ENCODE measurements at places on chromosomes 4 and X. TPM values are rescaled to one million over a fixed set of nuclear protein-coding genes. Genes with fewer than 3 reads are reported as not detected.

IL2 gene
- total RNA-seq = not detected

PRR32 gene
- total RNA-seq = not detected

PNMA6A gene
- 4.2 TPM for total RNA-seq

MAGEB1 gene
- not detected for total RNA-seq

ERCC6L gene
- total RNA-seq = 12.4 TPM

NUDT10 gene
- total RNA-seq = 1.4 TPM

RASGEF1B gene
- total RNA-seq = 0.05 TPM

GPC4 gene
- total RNA-seq = 0.02 TPM

PCDH19 gene
- 0.07 TPM for total RNA-seq

PDGFC gene
- total RNA-seq = 3.4 TPM

CCKAR gene
- not detected for total RNA-seq

AKAP14 gene
- not detected for total RNA-seq

ZNF157 gene
- total RNA-seq = not detected

IGFBP7 gene
- 188 TPM for total RNA-seq

CXorf49 gene
- total RNA-seq = not detected

SPANXB1 gene
- total RNA-seq = 1.8 TPM

TDO2 gene
- total RNA-seq = 0.64 TPM

TMSB15A gene
- 0.69 TPM for total RNA-seq

PRDM8 gene
- total RNA-seq = 0.33 TPM

RAI2 gene
- 0.25 TPM for total RNA-seq

GATA1 gene
- not detected for total RNA-seq

DDX53 gene
- total RNA-seq = not detected

KLF8 gene
- total RNA-seq = 0.03 TPM

RHOXF1 gene
- not detected for total RNA-seq

PDZD4 gene
- total RNA-seq = 4.0 TPM

CXCL8 gene
- 6.5 TPM for total RNA-seq

XAGE1B gene
- total RNA-seq = 232 TPM

SOWAHB gene
- total RNA-seq = 0.06 TPM

TMEM156 gene
- 21.3 TPM for total RNA-seq

ARMCX2 gene
- total RNA-seq = not detected

HSD17B13 gene
- 0.05 TPM for total RNA-seq

GDPD2 gene
- total RNA-seq = 0.03 TPM

Measured in A549 treated with dexamethasone at 1 μM for 4 hours (cell line).